ENCODE measurements at places on chromosomes 7 and 10.

- no peak overlapping the region for H3K4me3 ChIP-seq
- H3K27me3 ChIP-seq = no peaks in the 10 kb centered on the region
- no peak overlapping the region for H3K27ac ChIP-seq
- no peaks in the 10 kb centered on the region for H3K4me1 ChIP-seq
- H3K36me3 ChIP-seq = no peaks in the 10 kb centered on the region
Observed at GRCh38 chr7:50159154-50159553, 66.1 kb upstream of the ZPBP start.

GRCh38 chr7:28990200-28990960 is 32.2 kb upstream of the TRIL start:
- no peak overlapping the region for H3K4me3 ChIP-seq
- H3K27ac ChIP-seq = no peak overlapping the region
- H3K36me3 ChIP-seq = no peaks in the 10 kb centered on the region
- no peak for DNase-seq
- peaks cover 4% of the 10 kb centered on the region for H3K27me3 ChIP-seq

DNA sequence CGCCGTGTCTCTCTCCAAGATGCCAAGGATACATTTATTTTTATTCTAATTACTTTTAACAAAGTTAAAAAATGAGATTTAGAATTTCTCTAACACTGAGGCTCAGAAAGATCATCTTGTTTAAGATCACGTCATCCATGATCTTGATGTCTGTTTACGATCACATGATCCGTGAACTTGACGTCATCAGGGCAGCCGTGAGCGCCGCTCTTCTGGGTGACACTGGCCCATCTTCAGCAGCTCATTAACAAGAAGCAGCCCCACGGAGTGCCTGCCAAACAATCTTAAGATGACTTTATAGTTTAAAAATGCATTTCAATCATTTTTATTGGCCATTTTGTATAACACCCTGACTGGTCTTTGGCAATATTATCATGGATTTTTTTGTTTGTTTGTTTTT is 291.1 kb upstream of the PRKCQ start:
- H3K36me3 ChIP-seq = no peaks in the 10 kb centered on the region
- no peaks in the 10 kb centered on the region for H3K27me3 ChIP-seq
- no peak for DNase-seq

- H3K27ac ChIP-seq = no peak overlapping the region
- DNase-seq = peak; percentile 25
- no peaks in the 10 kb centered on the region for H3K36me3 ChIP-seq
- H3K27me3 ChIP-seq = no peaks in the 10 kb centered on the region
- H3K4me1 ChIP-seq = no peaks in the 10 kb centered on the region
Observed at GRCh38 chr7:26664735-26665416, 199.5 kb downstream of the SKAP2 start.

DNA sequence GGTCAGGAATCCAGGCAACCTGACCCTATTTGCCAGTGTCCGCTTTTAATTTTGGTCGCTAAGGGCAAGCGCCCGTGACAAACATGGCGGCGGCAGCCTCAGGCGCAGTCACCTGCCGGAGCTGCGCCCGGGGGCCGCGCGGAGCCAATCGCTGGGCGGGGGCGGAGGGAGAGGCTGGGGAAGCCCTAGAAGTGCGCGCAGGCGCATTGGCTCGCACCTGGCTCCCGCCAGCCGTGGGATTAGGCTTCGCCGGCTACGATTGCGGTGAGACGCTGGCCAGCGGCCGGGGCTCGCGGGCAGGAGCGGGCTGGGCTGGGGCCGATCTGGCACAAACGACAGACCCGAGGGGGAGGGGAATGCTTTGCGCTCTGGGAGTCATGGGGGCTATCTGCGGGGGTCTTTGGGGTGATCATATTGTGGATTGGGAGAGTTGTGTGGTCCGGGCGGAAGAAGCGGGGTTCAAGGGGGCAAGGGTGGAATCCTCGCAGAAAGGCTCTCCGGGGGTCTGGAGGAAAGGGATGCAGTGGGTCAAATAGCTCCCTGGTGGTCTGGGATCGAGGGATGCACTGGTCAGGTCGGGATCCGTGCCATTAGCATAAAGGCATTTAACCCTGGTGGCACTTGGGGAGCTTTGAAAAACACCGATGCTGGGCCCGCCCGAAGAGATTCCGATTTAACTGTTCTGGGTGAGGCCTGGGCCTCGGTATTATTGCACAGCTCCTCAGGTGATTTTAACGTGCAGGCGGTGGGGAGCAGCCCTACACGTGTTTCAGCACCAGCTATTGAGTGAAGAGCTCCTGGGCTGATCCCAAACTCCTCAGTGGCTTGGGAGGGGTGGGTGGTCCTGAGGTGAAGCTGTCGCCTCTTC is 10.1 kb upstream of the C10orf95 start:
- no peak overlapping the region for H3K27ac ChIP-seq
- H3K27me3 ChIP-seq = peaks cover 16% of the 10 kb centered on the region
- DNase-seq = peak; percentile 67
- peak overlapping the region; percentile 58 for H3K4me3 ChIP-seq

DNA sequence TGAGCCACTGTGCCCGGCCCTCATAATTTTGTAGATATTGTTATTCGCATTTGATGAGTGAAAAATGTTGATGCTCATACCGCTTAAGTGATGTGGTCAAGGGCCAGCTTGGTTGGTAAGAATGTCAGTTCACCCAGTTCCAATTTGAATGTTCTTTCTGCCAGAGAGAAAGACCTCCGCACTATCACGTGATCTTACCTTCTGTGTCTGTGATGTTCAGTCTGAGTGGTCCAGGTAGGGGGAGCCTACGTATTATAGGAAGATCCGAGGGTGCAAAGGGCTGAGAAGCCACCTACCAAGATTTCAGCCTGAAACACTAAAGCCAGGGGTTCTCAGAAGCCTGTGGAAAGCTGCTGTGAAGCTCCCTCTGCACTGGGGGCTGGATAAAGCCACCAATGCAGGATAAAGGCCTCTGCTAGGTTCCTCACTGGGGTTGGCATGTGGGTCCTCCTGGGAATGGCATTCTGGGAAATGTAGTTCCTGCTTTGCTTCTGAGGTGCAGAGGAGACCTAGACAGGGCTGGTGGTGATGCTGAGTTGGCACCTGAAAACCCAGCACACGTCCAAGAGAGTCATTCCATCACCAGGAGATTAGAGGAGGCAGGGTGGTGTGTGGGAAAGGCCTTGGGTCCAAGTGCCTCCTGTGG is 64.7 kb upstream of the AOAH start:
- H3K4me1 ChIP-seq = no peaks in the 10 kb centered on the region
- no peaks in the 10 kb centered on the region for H3K27me3 ChIP-seq
- no peak for DNase-seq
- H3K27ac ChIP-seq = no peak overlapping the region

DNA sequence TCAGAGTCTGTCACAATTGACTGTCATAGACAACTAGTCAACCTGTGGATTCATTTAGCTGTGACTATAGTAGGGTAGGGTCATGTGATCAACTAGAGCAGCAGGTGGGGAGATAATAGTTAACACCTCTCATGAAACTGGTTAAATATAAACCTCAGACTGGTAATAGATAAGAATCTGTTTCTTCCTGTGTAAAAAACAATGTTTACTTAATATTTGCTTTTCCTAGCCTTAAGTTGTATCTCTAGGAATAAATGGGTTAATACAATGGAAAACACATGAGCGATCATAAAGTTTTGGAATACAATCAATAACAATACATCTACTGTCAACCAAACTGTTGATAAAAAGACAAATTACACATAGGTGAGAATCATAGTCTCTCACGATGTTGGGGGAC is 43.4 kb upstream of the ITGB8 start:
- H3K4me3 ChIP-seq = no peak overlapping the region
- H3K27me3 ChIP-seq = no peaks in the 10 kb centered on the region
- H3K27ac ChIP-seq = no peak overlapping the region
- DNase-seq = no peak
- H3K4me1 ChIP-seq = no peaks in the 10 kb centered on the region

All from IMR-90 (cell line).